8988T (cell line): ENCODE measurements at places on chromosomes 16 and 17.

DNA sequence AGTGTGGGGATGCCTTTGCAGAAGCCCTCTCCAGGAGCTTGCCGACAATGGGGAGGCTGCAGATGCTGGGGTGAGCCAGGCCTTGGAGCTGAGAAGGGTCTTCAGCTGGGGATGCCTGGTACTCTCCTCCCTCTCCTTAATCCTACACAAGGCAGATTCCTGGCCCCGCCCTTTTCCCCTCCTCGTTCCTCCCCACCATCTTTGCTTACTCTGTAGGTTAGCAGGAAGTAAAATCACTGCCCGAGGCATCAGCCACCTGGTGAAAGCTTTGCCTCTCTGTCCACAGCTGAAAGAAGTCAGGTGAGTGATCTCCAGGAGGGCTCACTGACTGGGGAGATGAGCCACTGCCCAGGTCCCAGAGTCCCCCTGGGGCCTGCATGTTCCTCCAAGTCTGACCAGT lies 38.7 kb downstream of the NLRC5 start:
- no peak for DNase-seq

DNA sequence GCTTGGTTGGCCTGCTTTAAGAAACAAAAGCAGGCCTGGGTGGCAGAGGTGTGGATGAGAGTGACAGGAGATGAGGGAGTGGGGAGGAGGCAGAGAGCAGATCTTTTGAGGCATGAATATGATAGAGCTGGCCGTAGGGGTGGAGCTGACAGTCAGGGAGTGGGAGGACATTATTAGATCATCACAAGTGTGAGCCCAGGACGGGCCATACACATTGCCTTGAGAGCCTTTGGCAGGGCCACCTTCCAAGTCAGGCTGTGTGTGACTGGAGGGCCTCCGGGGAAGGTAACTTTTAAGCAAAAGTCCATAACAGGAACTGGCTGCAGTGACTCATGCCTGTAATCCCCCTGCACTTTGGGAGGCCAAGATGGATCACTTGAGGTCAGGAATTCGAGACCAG lies 26.3 kb downstream of the GINS3 start:
- no peak for DNase-seq

GRCh38 chr17:18158022-18158600 lies 25.5 kb upstream of the ALKBH5 start:
- DNase-seq, result no peak

DNA sequence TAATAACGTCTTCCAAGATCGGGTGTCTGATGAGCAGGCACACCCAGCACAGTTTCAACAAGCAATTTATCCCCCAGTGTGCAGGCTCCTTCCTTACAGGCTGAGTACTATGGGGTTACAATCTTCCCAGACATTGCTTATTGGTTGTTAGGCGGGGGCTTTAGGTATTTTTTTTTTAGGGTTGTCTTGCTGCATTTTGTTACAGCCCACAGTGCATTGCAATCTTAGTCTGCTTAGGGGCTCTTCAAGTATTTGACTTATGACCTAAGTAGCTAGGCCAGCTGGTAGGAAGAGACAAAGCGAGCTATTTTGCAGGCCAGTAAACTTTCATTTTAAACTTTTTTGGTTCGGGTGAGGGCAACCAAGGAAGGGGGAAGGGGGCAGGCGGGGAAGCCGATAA lies 5.8 kb downstream of the PLD6 start:
- no peak for DNase-seq

DNA sequence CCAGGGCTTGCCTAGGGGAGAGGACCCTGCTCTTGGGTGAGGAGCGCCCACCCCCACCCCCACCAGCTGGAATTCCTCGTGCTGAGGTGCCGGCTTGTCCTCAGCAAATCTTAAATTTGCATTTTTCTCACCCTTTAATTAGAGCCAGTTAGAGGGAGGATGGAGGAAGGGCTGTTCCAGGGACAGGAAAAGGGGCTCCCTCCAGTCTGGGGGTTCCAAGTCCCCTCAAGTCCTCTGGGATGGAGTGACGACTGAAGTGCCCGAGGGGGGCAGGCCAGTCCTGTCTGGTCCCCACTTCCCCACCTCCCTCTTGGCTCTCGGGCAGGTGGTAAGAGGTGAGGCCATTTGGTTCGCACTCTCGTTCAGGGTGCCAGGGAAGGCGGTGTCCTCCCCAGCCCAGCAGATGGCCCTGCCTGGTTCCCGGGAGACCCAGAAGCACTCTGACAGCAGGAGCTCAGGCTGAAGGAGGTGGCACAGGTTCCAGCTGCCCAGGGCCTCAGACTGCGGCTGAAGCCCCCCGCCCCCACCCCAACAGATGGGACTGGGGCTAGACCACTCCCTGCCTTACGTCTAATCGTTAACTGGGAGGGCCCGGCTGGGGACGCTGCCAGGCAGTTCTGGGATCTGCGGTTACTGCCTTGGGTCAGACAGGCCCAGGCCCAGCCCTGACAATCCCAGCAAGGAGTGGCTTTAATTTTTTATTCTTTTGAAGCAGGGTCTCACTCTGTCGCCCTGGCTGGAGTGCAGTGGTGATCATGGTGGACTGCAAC lies 2.2 kb downstream of the RAB26 start:
- no peak for DNase-seq

- DNase-seq, result no peak
Observed at GRCh38 chr16:3907586-3907985, 27.1 kb upstream of the CREBBP start.

GRCh38 chr16:70162041-70162451 lies 11.5 kb upstream of the CLEC18C start:
- peak; percentile 73 for DNase-seq

DNA sequence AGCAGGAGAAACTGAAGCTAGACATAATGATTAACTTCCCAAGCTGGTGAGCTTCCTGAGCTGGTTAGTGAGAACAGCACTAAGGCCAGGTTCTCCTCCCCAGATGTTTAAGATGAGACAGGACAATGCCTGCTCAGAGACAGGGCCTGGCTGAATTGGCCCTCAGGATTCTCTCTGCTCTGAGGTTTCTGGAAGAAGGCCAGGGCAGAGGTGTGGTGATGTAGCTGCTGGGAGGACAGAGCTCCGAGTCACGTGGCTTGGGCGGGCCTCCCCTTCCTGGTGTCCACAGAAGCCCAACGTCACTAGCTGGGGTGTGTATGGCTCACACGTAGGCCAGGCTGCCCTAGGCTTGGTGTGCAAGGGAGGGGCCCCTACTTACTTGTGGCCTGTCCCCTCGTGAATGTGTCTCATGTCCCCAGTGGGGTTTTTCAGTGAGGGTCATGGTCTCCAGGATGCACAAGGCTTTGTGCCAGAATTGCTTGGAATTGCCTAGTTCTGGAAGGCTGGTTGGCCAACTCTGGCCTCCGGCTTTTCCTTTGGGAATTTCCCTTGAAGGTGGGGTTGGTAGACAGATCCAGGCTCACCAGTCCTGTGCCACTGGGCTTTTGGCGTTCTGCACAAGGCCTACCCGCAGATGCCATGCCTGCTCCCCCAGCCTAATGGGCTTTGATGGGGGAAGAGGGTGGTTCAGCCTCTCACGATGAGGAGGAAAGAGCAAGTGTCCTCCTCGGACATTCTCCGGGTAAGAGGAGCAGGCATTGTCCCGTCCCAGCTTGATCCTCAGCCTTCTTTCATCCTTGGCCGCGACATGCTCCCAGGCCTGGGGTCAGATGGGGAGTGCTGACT lies 3.4 kb downstream of the NOD2 start:
- DNase-seq, result no peak

DNA sequence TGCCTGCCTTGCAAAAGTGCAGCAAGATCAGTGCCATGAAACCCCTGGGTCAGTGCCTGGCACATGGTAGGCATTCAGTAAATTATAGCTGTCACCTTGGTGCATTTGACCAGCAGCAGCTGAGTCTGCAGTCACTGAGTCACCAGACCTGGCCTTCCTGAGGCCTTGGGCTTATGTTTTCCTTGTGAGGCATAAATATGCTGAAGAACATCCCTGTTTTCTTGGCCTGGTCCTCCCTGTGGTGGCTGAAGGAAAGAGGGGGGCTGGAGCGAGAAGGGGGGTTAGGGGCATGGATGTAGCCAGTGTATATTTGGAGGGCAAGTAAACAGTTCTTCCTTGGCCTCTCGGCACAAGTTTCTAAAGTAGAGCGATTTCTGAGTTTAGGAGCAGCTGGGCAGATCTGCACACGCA lies 26.5 kb downstream of the EPN2 start:
- no peak for DNase-seq

DNA sequence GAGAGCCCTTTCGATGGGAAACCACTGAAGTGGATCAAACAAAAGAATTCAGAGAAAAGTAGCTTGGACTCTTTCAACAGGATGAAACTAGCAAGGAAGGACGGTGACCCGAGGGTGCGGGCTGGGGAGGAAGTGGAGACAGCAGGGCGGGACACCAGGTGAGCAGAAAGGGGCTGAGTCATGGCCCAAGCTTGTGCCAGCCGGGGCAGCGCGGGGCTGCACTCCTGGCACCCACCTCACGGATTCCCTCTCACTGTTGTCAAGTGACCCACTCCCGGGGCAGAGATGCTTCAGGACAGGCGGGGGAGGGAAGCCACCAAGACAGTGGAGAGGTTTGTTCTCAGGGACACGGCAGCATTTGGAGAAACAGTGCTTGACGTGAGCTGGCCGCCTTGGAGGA lies 10.7 kb upstream of the RNF222 start:
- no peak for DNase-seq

GRCh38 chr16:68356249-68356918 lies 45.6 kb downstream of the PRMT7 start:
- DNase-seq, result no peak

DNA sequence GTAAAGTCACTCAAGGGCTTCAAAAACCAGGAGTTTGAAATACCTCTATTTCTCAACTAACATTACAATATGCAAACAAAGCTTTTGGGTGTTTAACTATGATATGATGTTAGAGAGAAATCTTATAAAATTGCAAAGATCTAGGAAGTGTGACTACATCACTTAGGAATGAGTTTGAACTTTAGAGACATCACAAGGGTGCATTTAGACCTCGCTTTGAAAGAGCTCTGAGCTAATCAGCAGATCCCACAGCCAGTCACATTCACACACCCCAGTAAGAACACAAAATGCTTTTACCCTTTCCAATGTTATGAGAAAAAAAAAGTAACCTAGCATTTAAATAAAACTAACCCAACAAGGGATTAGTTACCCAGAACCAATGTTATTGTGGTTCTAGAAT lies 45.2 kb downstream of the HYDIN start:
- no peak for DNase-seq

DNA sequence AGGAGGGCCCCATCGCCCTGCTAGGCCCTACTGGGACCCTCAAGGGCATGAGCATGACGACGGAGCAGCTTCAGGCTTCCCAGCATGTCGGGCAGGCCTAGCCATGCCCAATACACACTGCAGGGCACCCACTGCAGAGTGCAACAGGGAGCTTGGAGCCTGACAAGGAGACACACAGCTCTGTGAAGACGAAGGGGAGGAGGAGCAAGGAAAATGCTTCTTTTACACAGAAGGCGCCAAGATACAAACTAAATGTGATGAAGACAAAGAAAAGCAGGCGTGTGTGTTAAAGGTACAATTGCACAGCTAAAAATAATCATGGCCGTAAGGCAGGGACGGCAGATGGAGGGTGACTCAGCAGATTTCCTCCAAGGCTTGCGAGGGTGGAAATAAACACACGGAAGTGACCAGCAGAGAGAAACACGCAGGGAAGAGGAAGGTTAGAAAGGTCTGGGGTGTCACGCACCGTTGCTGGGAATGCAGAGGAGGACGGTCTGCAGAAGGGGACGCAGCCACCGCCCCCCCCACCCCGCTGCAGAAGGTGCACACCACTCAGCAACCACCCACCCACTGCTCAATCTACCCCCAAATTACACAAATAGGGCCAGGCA lies 108.5 kb downstream of the ZNF778 start:
- no peak for DNase-seq

DNA sequence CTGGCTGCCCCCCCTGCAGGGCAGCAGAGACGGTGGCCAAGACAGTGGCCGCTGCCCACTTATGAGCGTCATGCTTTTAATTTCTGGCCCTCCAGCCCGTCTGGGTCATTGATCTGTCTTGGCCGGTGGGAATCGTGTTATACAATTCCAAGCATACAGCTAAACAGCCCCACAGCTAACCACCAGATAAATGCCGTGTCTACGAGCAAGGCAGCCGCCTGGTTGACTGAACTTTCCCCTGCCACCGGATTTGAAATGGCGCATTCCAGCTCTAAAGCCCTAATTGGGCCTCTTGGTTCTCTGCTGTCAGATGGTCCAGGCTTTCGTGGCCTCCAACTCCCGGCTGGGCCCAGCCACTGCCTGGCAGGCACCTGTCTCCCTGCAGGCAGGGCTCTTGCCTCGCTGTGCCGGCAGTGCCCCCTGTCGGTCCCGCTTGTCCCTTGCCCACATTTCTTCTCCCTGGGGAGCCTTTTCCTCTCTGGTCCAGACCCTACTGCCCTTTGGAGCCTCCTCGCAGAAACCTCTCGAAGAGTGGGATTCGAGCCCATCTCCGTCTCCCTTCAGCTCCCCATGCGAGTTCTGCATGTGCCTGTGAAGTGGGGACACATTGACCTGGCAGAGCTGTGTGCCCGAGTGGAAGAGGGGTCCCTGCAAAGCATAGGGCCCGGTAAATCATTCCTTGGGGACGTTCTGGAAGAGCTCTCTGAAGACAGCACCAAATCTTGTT lies 1.8 kb upstream of the RBFOX3 start:
- peak; percentile 97 for DNase-seq

- DNase-seq, result peak; percentile 92
Observed at GRCh38 chr16:58661199-58661830, 23.3 kb downstream of the SLC38A7 start.

DNA sequence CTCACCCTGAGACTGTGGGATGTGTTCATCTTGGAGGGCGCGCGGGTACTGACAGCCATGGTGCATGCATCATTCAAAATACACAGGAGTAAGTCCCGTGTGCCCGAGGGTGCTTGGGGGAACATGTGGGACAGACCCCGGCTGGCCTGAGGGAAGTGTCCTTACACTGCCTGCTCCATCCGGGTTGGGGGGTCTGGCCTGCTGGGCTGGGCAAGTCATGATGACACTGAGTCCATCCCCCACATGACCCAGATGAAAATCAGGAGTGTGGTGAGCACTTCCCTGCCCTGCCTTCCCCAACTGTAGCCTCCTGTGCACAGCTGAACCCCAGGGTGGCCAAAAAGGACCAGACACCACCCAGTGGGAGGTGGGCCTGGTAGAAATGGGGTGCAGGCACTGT lies 10.8 kb downstream of the TBC1D26 start:
- DNase-seq, result no peak

DNA sequence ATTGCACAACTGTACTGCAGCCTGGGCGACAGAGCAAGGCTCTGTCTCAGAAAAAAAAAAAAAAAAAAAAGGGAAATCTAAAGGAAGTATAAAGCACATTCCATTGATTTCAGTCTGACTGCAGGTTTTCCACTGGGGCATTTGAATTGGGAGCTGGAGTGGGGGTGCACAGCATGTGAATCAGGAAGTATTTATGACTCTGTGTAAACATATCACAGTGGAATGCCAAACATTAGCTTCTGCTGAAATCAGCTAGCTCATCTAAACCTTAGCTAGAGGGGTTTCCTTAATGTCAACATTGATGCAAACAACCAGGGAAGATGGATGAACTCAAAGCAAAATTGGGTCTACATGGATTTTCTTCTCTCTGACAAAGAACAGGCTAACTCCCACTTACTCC lies 641.0 kb upstream of the EEF2KMT start:
- DNase-seq, result no peak
